Dermis microvascular lymphatic vessel endothelial cell (primary cell): ENCODE measurements at places on chromosomes 1 and 21.

DNA sequence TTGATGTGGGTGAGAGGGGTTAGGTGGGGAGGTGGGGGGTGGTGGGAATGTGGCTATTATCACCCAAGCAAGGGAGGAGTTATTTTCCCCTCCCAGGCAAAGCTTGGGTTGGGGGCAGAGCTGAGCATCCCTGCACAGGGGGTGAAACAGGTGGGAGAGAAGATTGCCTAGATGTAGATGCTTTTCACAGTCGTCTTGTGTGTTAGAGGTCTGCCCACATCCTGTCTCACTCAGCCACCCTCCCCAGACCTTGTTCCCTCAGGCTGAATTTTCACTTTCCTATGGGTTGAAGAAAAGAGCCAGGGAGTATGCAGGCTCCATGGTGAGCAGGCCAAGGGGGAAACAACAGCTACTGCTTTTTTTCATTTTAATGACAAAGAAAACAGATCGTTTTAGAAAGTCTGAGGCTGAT, 223.5 kb downstream of the KIF26B start:
- DNase-seq = no peak

DNA sequence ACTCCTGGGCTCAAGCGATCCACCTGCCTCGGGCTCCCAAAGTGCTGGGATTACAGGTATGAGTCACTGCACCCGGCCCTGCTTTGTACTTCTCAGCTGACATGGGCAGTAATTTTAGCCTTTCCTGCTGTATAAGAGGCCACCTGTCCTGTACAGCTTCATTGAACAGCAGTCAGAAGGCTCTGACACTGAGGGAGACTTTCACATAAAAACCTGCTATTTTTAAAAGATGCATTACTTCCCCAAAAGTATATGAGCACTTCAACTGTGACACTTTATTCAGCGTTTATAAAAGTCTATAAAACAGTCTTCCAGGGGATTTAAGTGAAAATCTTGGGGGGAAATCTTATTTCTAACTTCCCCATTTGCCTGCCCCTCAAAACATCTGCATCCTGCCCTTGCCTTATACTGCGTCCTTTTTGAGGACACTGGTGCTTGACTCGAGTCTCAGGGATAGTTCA, 17.6 kb downstream of the RNU5D-1 start:
- no peak for DNase-seq

- no peak for DNase-seq
Measured at GRCh38 chr1:199292896-199293295, 654.1 kb downstream of the PTPRC start.

DNA sequence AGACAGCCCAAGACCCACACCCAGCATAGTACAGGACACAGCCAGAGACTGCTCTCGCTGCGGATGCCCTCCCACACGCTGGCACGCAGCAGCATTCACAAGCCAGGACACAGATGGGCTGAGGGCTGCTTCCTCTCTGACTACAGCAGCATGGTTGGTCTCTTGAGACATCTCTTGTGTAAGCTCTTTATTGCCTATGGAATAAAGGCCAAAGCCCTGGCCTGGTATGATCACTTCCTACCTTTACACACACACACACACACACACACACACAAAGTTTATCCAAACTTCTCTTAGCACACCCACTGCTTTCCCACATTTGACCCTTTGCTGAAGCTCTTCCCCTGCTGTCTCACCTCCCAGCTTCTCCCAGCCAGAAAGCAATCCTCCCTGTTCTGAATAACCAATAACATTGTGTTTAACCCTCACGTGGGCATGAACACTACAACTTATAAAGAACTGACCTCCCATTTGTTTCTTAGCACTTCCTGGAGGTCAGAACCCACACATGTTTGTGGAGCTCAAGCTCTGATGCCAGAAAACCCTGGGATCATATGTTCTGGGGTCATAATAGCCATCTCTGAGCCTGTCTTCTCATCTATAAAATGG, 1.2 kb upstream of the LUZP1 start:
- peak; percentile 96 for DNase-seq

DNA sequence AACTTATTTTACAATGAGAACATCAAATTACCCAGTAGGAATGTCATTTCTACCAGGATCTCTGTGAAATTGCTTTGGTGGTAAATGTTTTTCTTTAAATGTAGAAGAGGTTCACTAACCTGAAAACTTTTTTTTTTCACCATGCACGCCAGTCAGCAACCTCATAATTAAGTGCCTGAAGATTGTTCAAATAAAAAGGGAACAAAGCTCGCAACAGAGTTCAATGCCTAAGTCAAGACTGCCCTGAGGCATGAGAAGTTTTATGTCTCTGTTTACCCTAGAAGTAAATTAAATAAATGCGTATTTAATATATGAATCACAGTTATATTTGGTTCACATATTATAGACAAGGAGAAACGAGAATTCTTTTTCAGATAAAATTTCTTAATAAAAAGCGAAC, 13.8 kb upstream of the SYDE2 start:
- no peak for DNase-seq

GRCh38 chr1:36570006-36570405, 87.3 kb upstream of the CSF3R start:
- DNase-seq = no peak

- DNase-seq = no peak
Measured at GRCh38 chr1:20678599-20678998, 17.4 kb upstream of the DDOST start.

DNA sequence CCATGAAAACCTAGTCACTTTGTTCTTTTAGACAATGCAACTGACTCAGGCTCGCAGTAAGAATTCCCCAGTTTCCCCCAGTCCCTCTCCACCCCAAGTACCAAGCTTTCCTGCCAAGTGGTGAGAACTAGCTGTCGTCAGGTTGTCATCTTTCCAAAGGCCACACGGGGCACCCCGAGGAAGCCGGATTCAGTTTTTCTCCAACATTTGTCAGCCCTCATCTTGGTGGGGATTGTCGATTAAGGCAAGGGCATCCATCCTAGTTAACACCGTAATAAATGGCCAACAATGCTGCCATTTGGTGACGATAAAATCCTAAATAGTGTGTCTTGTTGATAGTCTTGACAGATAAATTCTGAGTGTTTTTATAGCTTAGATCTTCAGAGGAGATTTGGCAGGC, 55.9 kb upstream of the PROX1 start:
- DNase-seq = no peak

GRCh38 chr21:15850645-15851044, 120.9 kb downstream of the USP25 start:
- DNase-seq = peak; percentile 88

DNA sequence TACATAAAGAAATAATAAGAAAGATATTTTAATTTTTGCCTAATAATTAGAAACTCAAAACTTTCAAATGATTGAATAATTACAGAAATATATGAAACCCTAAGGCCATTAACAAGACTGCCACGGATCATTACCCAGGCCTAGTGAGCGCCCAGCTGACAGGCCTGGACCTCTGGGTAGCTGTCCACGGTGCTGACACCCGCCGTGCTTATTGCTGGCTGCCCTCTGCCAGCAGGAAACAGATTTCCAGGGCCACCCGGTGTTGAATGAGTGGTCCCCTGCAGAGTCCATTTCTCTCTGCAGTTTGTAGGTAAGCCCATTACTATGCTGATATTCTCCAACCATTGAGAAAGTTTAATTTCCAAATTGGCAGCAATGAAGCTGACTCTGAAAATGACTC, 254.4 kb upstream of the GJB5 start:
- peak; percentile 15 for DNase-seq

DNA sequence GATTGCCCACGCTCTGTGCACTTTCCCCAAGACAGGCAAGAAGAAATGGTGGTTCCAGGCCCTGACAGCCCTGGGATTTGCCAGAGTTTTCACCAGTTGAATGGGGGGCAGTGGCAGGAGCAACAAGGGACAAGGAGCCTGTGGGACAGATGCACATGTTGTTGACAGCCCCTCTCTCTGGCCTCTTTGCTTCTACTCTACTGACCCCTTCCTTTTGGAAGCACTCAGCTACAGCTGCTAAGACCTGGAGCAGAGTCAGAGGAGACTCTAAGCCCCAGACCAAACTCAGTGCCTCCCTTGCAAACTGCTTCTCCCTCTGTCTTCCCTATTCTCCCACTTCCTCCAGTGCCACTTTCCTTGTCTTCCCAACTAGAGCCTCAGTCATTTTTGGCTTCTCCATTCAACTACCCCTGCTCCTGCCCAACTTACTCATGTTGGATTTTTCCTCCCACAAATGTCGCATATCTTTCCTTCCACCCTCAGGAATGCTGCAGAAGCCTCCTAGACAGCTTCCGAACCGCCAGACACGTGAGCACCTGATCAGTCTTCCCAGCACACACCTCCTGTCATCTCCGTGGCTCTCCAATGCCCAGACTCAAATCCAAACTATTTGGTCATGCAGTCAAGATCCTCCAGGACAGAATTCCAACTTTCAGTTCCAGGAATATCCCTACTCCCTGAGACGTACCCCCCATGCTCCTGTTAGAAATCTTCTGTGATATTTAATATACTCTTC, 9.1 kb downstream of the INKA2 start:
- no peak for DNase-seq

- no peak for DNase-seq
Measured at GRCh38 chr1:205044741-205045140, 1.7 kb downstream of the CNTN2 start.

DNA sequence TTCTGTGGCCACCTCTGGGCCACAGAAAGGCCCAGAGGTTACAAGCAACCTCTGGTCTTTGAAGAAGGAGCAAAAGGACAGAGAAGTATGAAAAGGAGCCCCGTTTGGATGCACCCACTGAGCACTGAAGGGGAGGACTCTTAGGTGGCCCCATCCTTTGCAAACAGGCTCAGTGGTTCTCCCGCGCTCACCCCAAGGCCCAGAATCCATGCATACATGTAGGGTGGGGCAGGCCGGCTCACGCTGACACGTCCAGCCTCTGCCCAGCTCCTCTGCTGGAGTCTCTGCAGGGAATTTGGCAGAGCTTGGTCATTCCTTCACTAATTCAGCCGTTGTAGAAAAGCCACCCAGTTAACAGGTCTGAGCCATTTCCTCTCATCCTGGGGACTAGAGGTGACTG, 61.3 kb upstream of the AJAP1 start:
- no peak for DNase-seq

- no peak for DNase-seq
Measured at GRCh38 chr1:162596514-162597170, 35.1 kb downstream of the UAP1 start.

- DNase-seq = no peak
Measured at GRCh38 chr1:116255486-116256285, 117.4 kb upstream of the ATP1A1 start.

DNA sequence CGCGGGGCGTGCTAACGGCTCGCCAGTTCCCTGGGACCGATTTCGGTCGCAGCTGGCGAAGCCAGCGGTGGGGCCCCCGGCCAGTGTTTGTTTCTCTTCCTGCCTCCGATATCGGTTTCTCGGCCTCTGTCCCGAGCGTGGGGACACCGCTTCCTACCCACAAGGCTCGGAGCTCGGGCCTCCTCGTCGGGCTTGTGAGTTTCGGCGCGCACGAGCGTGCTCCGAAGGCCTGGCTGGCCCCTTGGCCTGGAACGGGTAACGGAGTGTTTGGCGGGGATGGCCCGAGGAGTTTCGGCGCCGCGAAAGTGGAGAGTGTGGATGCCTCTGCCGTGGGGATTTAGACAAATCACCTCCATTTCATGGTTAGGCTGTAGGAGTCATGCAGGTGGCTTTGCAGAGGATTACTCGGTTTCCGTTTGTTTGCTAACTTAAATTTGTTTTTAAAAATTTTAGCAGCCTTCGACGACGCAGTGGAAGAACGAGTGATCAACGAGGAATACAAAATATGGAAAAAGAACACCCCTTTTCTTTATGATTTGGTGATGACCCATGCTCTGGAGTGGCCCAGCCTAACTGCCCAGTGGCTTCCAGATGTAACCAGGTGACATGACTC, 559 bp downstream of the RBBP4 start:
- DNase-seq = no peak

DNA sequence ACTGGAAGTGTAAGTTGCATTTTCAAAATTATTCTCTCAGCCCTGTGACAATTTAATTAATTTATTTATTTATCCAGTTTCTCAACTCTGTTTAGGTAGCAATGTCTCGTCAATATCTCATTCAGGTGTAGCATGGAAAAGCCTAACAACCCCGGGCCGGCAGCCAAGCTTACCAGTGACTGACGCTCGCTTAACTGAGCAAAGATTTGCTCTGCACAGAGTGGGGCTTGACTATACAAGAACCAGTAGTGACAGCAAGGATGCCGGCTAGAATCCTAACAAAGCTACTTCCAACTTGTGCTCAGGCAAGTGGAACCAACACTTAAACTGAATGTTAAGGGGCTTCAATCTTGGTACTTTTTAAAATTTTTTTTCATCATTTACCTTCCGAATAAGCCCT, 80.9 kb upstream of the ESRRG start:
- no peak for DNase-seq

- peak; percentile 16 for DNase-seq
Measured at GRCh38 chr1:67760030-67760821, 73.0 kb downstream of the GNG12 start.
